ENCODE measurements at places on chromosomes 7 and 10.

GRCh38 chr10:5116621-5117020, 22.4 kb downstream of the AKR1C3 start:
- H3K27me3 ChIP-seq = no peaks in the 10 kb centered on the region
- H3K36me3 ChIP-seq = no peaks in the 10 kb centered on the region
- no peaks in the 10 kb centered on the region for H3K4me1 ChIP-seq

- no peak overlapping the region for H3K27ac ChIP-seq
- no peak for DNase-seq
- no peaks in the 10 kb centered on the region for H3K4me1 ChIP-seq
- H3K36me3 ChIP-seq = no peaks in the 10 kb centered on the region
Observed at GRCh38 chr7:68821846-68822245, 776.4 kb upstream of the AUTS2 start.

DNA sequence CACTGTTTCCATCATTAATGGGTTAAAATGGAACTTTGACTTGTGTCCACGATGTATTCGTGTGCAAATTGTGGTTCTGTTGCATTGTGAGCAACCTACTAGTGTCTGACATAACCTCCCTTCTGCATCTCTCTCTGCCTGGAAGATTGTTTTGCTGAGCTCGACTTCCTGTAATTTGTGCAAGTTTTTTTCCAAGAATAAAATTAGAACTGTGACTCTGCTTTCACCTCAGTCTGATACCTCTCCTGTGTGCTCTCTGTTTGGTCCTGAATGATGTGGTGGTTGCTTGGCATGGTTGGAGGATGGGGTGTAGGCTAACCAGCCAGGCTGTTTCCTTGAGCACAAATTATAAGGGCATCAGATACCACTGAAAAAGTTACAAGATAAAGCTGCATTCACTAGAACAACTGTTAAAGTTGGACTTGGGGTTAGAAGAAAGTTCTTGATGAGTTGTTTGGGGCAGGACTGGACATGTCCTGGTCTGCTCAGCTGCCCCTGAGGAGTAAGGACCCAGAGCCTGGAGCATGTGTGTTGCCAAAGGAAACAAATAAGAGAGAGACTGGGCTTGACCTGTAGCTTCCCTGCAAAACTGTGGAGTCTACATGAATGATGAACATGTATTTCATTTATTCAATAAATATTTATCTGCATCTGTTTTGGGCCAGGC, 1.9 kb upstream of the VOPP1 start:
- no peak for DNase-seq
- 0 out of 2 replicates have a peak, but pooled peaks cover 1% of the 10 kb centered on the region for H3K4me1 ChIP-seq
- no peaks in the 10 kb centered on the region for H3K27me3 ChIP-seq
- no peaks in the 10 kb centered on the region for H3K36me3 ChIP-seq
- no peak overlapping the region for H3K4me3 ChIP-seq
- H3K27ac ChIP-seq = no peak overlapping the region

GRCh38 chr10:24118246-24118645, 90.7 kb upstream of the KIAA1217 start:
- no peak overlapping the region for H3K4me3 ChIP-seq
- H3K27ac ChIP-seq = no peak overlapping the region
- H3K4me1 ChIP-seq = no peaks in the 10 kb centered on the region
- no peak for DNase-seq
- H3K27me3 ChIP-seq = no peaks in the 10 kb centered on the region

DNA sequence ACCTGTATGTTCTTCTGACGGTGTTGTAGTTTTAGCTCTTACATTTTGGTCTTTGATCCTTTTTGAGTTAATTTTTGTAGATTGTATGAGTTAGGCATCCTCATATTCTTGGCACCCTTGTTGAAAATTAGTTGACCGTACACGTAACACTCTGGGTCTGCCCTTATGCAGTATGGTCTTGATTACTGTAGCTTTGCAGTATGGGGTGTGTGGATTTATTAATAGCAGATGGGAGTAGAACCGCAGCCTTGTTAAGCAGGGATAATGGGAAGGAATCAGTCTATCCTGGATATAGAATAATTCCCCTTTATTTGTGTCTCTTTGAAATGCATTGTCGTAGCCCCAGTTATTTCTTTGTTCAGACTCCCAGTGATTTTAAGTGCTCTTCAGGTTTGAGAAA, 95.5 kb downstream of the UBE3C start:
- peaks cover 4% of the 10 kb centered on the region for H3K36me3 ChIP-seq
- H3K27ac ChIP-seq = no peak overlapping the region
- H3K4me1 ChIP-seq = no peaks in the 10 kb centered on the region
- no peaks in the 10 kb centered on the region for H3K27me3 ChIP-seq
- DNase-seq = no peak
- no peak overlapping the region for H3K4me3 ChIP-seq

- DNase-seq = no peak
- no peaks in the 10 kb centered on the region for H3K4me1 ChIP-seq
- H3K27ac ChIP-seq = no peak overlapping the region
- no peak overlapping the region for H3K4me3 ChIP-seq
Observed at GRCh38 chr7:32262315-32262714, 192.1 kb upstream of the PDE1C start.

DNA sequence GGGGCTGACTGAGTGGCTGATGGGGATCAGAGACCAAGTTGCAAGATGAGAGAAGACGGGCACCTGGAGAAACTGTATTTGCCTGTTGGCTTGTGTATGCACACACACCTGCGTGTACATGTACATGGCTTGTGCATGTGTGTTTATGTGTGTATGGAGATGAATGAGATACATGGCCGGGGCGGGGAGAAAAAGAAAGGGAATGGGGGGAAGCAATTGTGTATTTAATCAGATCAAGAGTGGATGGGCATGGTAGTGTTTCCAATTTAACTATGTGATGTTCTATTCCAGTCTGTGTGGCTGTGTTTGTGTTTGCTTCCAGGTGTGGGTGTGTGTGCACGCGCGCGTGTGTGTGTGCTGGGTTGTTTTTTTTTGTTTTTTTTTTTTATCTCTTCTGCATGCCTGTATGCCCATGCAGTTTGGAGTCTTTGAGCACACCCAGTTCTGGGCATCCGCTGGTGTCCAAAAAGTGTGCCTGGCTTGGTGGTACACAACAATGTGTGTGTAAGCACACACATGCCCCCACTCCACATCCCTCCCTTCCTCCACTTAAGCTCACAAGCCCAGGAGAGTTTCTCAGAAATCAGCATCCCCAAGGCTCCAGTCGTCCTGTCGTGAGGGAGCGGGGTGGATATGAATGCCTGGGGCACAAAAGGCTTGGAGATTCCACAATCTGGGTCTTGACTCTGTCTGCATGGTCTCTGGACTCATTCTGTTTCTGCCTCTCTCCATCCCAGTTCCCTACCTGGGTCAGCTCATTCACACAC, 2.5 kb upstream of the VGF start:
- DNase-seq = no peak
- H3K4me1 ChIP-seq = peaks cover 24% of the 10 kb centered on the region
- peaks cover 45% of the 10 kb centered on the region for H3K27me3 ChIP-seq
- H3K36me3 ChIP-seq = no peaks in the 10 kb centered on the region

DNA sequence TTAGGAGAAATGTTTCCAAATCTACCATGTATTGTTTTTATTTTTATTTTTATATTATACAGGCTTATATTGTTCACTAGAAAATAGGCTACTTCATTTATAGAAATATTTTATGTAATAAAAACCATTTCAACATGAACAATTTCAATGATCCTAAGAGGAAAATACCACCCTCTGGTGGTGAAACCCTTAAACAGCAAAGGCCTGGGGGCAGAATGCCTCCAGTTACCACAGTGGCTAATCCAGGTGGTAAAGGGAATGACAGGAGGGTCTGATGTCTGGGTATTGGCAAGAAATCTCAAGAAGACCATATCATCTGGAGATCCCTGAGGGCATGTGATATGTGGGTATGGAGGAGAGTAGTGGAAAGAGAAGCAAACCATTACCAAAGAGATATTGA, 19.3 kb downstream of the MACC1 start:
- no peak overlapping the region for H3K4me3 ChIP-seq
- peaks cover 2% of the 10 kb centered on the region for H3K4me1 ChIP-seq
- no peaks in the 10 kb centered on the region for H3K27me3 ChIP-seq
- no peak for DNase-seq

DNA sequence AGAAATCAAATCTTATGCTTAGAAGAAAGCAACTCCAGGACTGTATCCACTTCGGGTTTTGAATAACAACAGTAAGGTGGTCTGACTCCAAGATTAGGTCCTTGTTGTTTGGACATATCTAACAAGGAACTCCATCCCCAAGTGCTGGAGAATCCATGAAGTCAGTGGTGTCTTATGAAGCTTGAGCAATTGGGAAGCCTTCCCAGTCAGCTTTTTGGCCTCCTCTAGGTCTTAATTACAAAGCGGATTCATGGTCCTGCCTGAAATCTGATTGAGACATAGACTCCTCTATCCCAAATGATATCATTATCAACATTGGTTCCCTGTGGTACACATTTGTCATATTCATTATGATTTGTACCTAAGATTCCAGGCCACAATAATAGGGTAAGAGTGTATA, 642.6 kb downstream of the AUTS2 start:
- no peaks in the 10 kb centered on the region for H3K4me1 ChIP-seq
- DNase-seq = no peak
- H3K27me3 ChIP-seq = no peaks in the 10 kb centered on the region
- no peak overlapping the region for H3K4me3 ChIP-seq
- no peaks in the 10 kb centered on the region for H3K36me3 ChIP-seq

All from iPS DF 6.9 (cell line).